ENCODE measurements at places on chromosomes 2 and 18. TPM values are rescaled to one million over a fixed set of nuclear protein-coding genes. Genes with fewer than 3 reads are reported as not detected.

EFR3B gene
- total RNA-seq, result 1.3 TPM

SLC11A1 gene
- total RNA-seq, result 0.22 TPM

ZNF521 gene
- 12.2 TPM for total RNA-seq

KLHL29 gene
- 7.7 TPM for total RNA-seq

DNA sequence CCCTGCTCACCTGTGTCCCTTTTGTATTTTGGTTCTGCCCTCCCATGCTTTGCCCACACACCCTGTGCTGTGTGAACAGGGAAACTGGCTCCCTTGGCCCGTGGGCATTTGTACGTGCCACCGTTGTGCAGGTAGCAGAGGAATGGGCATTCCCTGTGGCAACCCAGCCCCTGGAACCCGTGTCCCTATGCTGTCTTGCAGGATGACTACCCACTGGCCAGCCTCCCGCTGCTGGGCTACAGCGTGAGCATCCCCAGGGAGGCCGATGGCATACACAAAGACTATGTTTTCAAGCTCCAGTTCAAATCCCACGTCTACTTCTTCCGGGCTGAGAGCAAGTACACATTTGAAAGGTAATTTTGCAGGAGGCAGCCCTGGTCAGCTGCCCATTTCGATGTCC lies 15.3 kb downstream of the STK25 start:
- no peak for DNase-seq

GRCh38 chr2:109062145-109062858 lies 66.7 kb upstream of the SH3RF3 start:
- DNase-seq, result no peak

DNA sequence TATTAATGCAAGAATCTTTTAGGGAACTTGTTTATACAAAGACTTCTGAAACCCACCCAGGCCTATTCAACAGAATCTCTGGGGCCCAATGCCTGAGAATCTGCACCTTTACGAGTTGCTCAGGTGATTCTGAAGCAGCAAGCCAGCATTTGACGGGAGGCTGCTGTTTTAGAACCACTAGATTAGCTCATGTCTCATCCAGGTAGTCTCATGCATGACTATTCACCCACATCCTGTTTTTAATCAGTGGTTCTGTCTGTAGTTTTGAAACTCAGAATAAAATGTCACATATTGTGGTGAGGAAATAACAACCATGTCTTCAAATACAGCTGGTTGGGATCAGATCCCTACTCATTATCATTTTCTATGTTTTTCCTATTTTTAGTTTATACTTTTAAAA lies 39.5 kb downstream of the CYTIP start:
- peak; percentile 15 for DNase-seq

- DNase-seq, result no peak
Observed at GRCh38 chr2:133674433-133675331, 106.4 kb upstream of the NCKAP5 start.

DNA sequence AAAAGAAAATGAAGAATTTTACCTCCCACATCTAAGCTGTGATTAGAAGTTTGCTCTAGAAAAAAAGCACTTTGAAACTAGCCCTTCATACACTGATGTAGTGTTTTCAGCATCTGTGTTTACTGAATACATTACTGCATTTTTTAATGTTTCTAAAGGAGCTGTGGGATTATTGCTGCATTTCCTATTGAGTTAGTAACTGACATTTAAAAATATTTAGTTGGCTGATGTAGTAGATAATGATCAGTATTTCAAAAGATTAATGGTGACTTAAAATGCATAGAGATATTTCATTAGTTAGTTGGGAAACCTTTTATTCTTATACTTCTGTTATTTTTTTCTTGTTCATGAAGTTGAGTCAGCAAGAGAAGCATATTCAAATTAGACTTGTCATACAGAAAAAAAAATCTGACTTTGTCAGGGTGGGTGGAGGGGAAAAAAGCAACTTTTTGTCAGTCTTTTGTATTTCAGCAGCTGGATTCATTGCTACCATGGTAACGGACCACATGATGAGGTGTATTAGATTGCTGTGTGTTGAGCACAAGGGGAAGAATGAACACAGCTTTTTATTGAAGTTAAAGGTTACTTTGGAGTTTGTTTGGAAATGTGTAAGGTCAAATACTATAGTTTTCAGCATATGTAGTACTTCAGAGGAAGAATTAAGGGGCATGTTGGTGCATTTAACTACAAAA lies at the start of gene DTNA:
Gene DTNA (plus strand): TSS at position 549 of the 692 bp plus-strand sequence. CDS start 45,679 bp downstream, outside the sequence.
- DNase-seq, result peak; percentile 57

- no peak for DNase-seq
Observed at GRCh38 chr18:78580835-78581339, 398.7 kb upstream of the SALL3 start.

- DNase-seq, result no peak
Observed at GRCh38 chr2:1420746-1421480, 7.7 kb downstream of the TPO start.
